Small intestine (tissue), 16 donors: ENCODE measurements at places on chromosomes 2 and 18.

- DNase-seq: no peak
Observed at GRCh38 chr2:16184945-16185660, 244.8 kb downstream of the MYCN start.

DNA sequence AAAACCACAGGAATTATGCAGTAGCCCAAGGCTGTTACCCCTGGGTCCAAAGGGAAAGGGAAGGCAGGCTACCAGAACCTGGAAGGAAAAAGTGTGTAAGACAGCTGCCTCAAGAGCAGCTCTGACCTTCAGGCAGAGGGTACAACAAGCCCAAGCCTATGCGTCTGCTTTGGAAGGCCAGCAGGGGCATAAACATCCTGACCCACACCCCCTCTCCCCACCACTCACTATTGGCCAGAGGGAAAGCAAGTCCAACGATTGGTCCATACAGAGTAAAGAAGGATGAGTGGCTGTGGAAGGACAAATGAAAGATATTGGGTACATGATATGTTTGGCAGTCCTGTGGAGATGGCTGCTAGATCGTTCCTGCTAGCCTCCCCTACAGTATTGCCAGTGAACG lies 227.6 kb upstream of the HNRNPA3 start:
- DNase-seq: no peak

DNA sequence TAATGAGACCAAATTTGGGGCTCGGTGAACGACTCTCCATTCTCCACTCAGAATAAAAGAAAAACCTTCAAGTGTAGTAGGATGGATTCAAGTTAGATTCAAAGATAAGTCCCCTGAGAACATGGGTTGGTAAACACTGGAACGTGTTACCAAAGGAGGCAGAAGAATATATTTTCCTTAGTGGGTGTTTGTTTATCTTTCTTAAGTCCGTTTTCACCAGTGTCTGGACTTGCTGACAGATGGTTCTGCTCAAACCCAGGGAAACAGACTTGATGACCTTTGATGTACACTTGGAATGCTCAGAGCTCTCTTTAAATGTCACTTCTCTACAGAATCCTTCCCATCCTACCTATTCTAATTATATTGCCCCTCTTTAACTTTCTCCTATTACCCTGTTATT lies 310.3 kb upstream of the ZNF521 start:
- no peak for DNase-seq

DNA sequence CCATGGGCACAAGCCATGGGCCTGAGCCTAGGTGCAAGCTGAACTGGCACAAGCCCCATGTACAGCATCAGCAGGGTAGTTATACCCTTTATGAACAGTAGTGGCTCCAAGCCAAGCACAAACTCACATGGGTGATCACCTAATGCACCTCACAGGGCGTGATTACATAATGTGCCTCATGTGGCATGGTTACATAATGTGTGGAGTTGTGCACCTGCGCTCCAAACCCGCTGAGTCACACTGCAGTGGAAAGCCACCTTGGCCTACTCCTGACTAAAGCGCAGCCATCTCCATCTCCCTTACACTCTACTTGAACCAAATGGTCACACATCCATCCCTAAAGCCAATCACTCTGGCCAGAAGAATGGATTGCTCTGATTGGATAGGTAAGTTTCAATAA lies 279.7 kb downstream of the MBD2 start:
- DNase-seq: no peak

DNA sequence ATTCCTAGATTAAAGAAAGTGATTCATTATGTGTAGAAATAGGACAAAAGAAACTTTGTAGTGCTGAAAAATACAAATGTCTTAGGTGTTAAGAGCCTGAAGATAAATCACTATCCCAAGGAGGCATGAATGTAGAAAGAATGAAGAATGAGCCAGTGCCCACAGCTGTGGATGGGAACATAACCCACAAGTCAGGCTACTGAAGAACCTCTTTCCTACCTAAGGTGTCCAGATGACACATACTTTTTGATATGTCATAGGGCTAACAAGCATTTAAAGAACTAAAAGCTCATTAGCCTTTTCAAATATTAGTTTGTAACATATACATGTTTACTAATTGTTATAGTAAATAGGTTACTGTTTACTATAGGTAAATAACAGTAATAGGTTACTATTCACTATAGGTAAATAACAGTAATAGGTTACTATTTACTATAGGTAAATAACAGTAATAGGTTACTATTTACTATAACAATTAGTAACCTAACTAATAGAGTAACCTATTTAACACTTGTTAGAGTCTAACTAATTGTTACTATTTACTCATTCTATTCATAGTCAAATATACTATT lies 275.0 kb upstream of the KYNU start:
- no peak for DNase-seq

DNA sequence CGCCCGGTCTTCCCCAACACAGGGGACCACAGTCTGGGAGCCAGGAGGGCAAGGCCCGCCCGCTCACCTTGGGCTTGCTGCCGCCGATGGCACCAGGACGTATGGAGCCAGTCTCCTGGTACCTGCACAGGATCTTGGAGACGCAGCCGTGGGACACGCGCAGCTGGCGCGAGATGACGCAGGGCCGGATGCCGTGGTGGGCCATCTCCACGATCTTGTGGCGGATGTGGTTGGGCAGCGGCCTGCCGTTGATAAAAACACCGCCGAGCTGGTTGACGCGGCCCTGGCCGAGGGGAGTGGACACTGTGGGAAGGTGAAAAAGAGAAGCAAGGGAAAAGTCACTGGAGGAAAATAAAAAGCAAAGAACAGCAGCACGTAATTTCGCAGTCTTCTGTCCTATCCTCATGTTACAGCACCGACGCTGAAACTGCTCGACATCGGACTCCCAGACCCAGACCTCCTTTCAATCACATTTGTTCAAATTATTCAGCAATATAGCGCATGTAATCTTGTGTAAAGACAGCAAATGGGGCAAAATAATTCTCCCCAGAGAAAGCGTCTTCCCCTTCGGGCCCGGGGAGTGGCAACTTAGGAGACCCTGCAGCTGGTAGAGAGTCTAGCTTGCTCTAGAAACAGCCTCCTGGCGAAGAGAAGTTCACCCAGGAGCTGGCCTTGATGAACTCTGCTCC lies 1.7 kb downstream of the PAX3 start:
- DNase-seq: no peak
